Progenitor cell of endocrine pancreas (in vitro differentiated cells): ENCODE measurements at places on chromosomes 4 and X. TPM values are rescaled to one million over a fixed set of nuclear protein-coding genes. Genes with fewer than 3 reads are reported as not detected.

Gene RNF175
- total RNA-seq: 1.7 and 1.9 TPM in 2 replicates

Gene MXRA5
- total RNA-seq: 2.0 and 4.0 TPM in 2 replicates

Gene ADAMTS3
- total RNA-seq: 0.89 and 1.2 TPM in 2 replicates

Gene MAGEB17
- total RNA-seq: 0.19 and 0.27 TPM in 2 replicates

Gene NXF3
- not detected in 2 replicates for total RNA-seq

Gene TMEM255A
- 0.46 and 0.51 TPM in 2 replicates for total RNA-seq

Gene UGT2A3
- 0.67 TPM in 2 replicates for total RNA-seq

Gene RAB9B
- 2.4 and 2.8 TPM in 2 replicates for total RNA-seq

Gene ZNF141
- total RNA-seq: 30.9 and 32.5 TPM in 2 replicates

Gene GABRG1
- not detected in 2 replicates for total RNA-seq

Gene CNKSR2
- 28.0 TPM in 2 replicates for total RNA-seq

Gene TLR10
- 1.7 and 2.1 TPM in 2 replicates for total RNA-seq

Gene GAGE12H
- not detected in 2 replicates for total RNA-seq

- DNase-seq: no peak
Measured at GRCh38 chrX:151711154-151711553, 4.7 kb upstream of the FATE1 start.

- DNase-seq: no peak
Measured at GRCh38 chr4:111707491-111707890, 437.8 kb upstream of the FAM241A start.

DNA sequence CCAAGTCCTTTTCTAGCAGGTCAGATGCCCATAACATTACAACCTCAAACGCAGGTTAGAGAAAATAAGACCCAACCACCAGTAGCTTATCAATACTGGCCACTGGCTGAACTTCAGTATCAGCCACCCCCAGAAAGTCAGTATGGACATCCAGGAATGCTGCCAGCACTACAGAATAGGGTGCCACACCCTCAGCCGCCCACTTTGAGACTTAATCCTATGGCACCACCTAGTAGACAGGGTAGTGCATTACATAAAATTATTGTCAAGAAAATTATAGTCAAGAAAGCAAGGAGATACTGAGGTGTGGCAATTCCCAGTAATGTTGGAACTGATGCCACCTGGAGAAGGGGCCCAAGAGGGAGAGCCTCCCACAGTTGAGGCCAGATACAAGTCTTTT lies 19.9 kb upstream of the TRIM61 start:
- no peak for DNase-seq

- no peak for DNase-seq
Measured at GRCh38 chr4:41285202-41285863, 28.6 kb downstream of the UCHL1 start.

DNA sequence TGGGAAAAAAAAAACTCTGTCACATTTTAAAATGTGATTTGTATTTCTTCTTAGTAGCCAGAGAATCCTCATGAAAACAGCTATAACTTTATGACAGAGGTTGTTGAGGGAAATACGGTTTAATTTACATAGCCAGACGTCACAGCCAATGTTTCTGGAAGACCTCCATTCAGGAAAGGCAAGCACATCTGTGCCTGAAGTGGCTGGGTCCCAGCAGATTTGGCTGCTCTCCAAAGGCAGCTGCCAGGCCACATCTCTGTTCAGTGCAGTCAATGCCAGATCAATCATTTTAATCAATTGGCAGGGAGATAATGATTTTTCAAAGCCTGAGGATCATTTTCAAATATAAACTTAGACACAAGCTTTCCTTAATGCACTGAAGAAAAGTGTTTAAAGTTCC lies 86.5 kb upstream of the ZIC3 start:
- no peak for DNase-seq

DNA sequence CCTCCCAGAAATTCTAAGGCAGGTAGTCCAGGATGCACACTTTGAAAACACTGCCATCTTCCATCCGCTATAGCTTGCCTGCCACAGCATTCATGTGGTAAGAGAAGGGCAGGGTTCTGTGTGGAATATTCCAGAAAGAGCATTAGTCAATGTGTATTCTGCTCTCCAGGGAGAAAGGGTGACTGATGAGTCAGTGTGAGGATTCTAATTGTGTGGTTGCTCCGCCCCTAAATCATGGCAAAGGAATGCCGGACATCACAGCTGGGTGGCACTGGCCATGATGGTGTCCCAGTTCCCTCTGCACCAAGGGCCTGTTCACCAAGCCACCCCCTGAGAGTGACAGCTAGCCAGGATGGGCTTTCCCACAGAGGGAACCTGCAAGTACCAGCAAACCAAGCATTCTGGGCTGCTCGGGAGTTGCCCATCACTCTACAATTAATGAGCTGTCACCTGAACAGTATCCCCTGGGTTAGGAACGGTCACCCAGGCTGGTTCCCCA lies 9.5 kb downstream of the IDS start:
- DNase-seq: no peak

DNA sequence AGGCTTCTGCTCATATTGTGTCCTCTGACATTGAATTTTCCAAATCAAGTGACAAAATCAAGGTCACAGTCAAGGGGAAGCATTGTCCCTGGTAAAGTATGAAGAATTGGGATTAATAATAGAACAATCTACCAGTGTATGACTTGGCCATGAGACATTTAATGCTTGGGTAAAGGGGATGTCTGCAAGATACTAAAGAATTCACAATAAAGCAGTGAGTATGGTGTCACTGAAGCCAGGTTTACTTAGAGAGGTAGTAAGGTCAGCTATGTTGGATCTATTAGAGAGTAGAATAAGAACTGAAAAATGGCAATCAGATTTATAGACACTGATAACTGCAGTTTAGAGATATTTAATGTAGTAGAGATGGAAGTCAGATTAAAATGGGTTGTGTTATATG lies 349.2 kb downstream of the BMPR1B start:
- DNase-seq: no peak

DNA sequence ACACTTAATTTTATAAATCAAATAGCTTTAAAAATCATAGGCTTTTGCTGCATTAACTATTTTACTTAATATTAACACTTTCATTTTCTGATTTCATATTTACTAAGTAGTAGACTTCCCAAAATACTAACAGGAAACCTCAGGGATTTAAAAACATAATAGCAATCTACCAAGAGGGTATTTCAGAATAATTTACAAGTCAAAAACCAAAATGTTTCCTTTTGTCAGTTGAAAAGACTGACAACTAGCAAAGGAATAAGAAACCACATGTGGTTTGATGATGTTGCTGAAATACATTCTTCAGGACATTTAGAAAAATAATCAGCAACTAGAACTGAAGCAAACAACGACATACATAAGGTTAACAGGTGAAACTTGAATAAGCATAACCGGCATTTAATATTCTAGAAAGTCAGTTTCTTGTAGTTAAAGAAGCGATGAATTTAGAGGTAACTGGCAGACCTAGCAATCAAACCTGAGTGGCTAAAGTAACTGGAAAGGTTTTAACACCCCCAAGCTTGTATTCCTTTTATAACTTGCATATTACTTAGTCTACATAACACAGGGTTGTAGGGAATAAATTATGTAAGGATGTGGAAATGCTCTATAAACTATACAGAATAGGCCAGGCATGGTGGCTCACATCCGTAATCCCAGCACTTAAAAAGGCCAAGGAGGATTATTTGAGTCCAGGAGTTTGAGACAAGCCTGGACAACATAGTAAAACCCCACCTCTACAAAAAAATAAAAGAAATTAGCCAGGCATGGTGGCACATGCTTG lies 40.0 kb downstream of the DHX15 start:
- DNase-seq: no peak

DNA sequence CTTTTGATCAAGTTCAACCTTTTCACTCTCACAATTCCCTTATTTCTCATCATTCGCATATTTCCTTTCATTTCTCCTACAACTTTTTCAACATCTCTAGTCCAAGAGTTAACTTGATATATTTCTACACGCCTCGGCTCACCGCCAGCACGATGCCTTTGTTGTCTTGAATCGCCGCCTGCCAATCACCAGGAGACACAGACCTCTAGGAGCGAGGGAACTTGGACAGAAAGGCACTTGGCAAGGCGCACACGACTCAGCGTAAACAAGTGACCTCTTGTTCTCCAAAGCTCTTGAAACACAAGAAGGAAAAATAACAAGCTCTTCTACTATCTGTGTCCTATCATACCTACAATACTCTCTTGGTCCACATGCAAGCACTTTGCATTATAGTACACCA lies 27.1 kb upstream of the RBMX start:
- DNase-seq: no peak

- no peak for DNase-seq
Measured at GRCh38 chrX:13797512-13797911, 19.4 kb downstream of the GPM6B start.

DNA sequence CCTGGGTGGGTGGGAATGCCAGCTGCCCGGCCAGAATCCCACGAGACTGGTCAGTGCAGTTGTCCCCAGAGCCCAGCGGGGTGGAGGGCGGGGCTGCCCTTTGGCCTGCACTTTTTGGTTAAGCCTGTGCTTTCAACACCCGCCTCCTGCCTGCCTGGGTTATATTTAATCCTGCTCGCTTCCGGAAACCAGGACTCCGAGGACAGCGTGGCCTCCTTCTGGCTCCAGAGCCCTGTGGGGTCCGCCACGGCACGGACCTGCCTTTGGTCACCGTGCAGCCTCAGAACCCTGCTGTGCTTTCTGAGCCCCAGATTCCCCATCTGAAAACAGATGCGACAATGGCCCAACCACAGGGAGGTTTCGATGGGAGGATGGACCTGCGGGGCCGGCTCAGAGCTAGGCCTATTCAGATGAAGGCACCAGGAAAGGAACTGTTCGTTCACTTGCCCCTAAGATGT lies 29.4 kb upstream of the KIAA0232 start:
- DNase-seq: no peak

GRCh38 chrX:136814847-136815750 lies 34.4 kb upstream of the ARHGEF6 start:
- no peak for DNase-seq
